Aortic smooth muscle cell (primary cell): ENCODE measurements at places on chromosomes 7 and 10. TPM values are rescaled to one million over a fixed set of nuclear protein-coding genes. Genes with fewer than 3 reads are reported as not detected.

SCRN1 gene
- total RNA-seq = 70.4 and 113 TPM in 2 replicates

RNF32 gene
- total RNA-seq = 0.62 and 1.2 TPM in 2 replicates

ZNF117 gene
- 3.6 and 4.7 TPM in 2 replicates for total RNA-seq

SPDYE11 gene
- total RNA-seq = not detected in 2 replicates

BPGM gene
- total RNA-seq = 46.6 and 48.4 TPM in 2 replicates

SLC26A3 gene
- not detected in 2 replicates for total RNA-seq

STK31 gene
- total RNA-seq = not detected in 2 replicates

IFIT1B gene
- 0.06 TPM in 1 of 2 replicates, not detected in the other for total RNA-seq

TUBAL3 gene
- not detected in 2 replicates for total RNA-seq

CALML3 gene
- total RNA-seq = not detected in 2 replicates

SUN3 gene
- total RNA-seq = not detected in 2 replicates

SLC29A3 gene
- total RNA-seq = 0.66 and 0.87 TPM in 2 replicates

TET1 gene
- 1.2 and 3.4 TPM in 2 replicates for total RNA-seq

CCL24 gene
- total RNA-seq = not detected in 2 replicates

STAG3 gene
- total RNA-seq = 0.92 and 1.1 TPM in 2 replicates

PRPS1L1 gene
- 0.06 and 0.13 TPM in 2 replicates for total RNA-seq

JCAD gene
- total RNA-seq = 17.1 and 17.3 TPM in 2 replicates

DLX6 gene
- total RNA-seq = not detected in 2 replicates

PPP1R17 gene
- not detected in 2 replicates for total RNA-seq

GPR26 gene
- not detected in 2 replicates for total RNA-seq

ADCY1 gene
- total RNA-seq = 0.12 and 0.13 TPM in 2 replicates

DYNC1I1 gene
- 3.2 and 3.5 TPM in 2 replicates for total RNA-seq

NUTM2E gene
- under 0.01 and 0.19 TPM in 2 replicates for total RNA-seq

TAF6 gene
- 22.3 and 25.1 TPM in 2 replicates for total RNA-seq

POM121C gene
- 7.3 and 9.1 TPM in 2 replicates for total RNA-seq

HOXA2 gene
- total RNA-seq = 0.79 and 0.99 TPM in 2 replicates

GJD4 gene
- not detected in 2 replicates for total RNA-seq

AOAH gene
- not detected in 2 replicates for total RNA-seq

NCAPG2 gene
- total RNA-seq = 18.5 and 25.1 TPM in 2 replicates

NEUROD6 gene
- total RNA-seq = not detected in 2 replicates

PNLIP gene
- total RNA-seq = not detected in 2 replicates

POLR2J gene
- total RNA-seq = 47.3 and 49.3 TPM in 2 replicates

SFTPA1 gene
- not detected in 2 replicates for total RNA-seq

ZNF655 gene
- total RNA-seq = 44.4 and 51.4 TPM in 2 replicates

TRPV6 gene
- under 0.01 and 0.13 TPM in 2 replicates for total RNA-seq

IKZF1 gene
- not detected in 2 replicates for total RNA-seq

TBXAS1 gene
- total RNA-seq = 0.92 and 1.4 TPM in 2 replicates

WIPF3 gene
- total RNA-seq = 0.06 TPM in 1 of 2 replicates, not detected in the other

SEPHS1 gene
- total RNA-seq = 27.9 and 43.1 TPM in 2 replicates

COBL gene
- total RNA-seq = not detected in 2 replicates

ADAM12 gene
- total RNA-seq = 13.6 and 13.7 TPM in 2 replicates

CLEC5A gene
- total RNA-seq = not detected in 2 replicates
